Left lung (tissue), 14 donors: ENCODE measurements at places on chromosomes 1 and 21. TPM values are rescaled to one million over a fixed set of nuclear protein-coding genes. Genes with fewer than 3 reads are reported as not detected.
A peak's percentile ranks its signal among the peaks of the same experiment; 100 is the strongest.

HHIPL2 gene
- 1.5 TPM for polyA plus RNA-seq

LCE2C gene
- polyA plus RNA-seq: not detected

KRTAP13-2 gene
- not detected for polyA plus RNA-seq

DNA sequence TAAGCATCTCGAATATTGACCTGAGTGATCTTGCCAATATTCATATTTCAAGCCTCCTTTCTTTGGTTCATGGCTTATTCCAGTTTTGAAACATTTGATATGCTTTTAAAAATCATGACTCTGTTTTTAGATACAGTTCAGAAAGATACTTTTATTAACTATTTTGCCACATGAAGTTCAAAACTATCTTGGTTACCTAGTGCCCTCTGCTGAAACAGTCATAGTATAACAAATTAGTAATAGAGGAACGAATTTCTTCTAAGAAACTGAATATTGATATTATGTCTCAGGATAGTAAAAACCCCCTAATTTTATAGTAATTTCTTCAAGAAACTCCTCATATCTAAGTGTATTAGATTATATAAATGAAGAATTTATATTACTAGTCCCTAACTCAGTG, 52.6 kb upstream of the RC3H1 start:
- peak; percentile 19 for DNase-seq

LRRC71 gene
- polyA plus RNA-seq: 1.1 TPM

- no peak for DNase-seq
Measured at GRCh38 chr21:37945036-37945435, 28.8 kb upstream of the KCNJ6 start.

TMEM200B gene
- 14.0 TPM for polyA plus RNA-seq

TTC22 gene
- 4.5 TPM for polyA plus RNA-seq
